ENCODE measurements at places on chromosomes 5 and 9.
A peak's percentile ranks its signal among the peaks of the same experiment; 100 is the strongest.

GRCh38 chr5:87393331-87393730 is 19.4 kb downstream of the CCNH start:
- DNase-seq = no peak

GRCh38 chr5:31048282-31049270 is 144.9 kb upstream of the CDH6 start:
- DNase-seq = no peak

GRCh38 chr5:142491270-142491669 is 166.4 kb upstream of the SPRY4 start:
- DNase-seq = no peak

- no peak for DNase-seq
Measured at GRCh38 chr5:33308586-33308985, 132.2 kb upstream of the TARS1 start.

DNA sequence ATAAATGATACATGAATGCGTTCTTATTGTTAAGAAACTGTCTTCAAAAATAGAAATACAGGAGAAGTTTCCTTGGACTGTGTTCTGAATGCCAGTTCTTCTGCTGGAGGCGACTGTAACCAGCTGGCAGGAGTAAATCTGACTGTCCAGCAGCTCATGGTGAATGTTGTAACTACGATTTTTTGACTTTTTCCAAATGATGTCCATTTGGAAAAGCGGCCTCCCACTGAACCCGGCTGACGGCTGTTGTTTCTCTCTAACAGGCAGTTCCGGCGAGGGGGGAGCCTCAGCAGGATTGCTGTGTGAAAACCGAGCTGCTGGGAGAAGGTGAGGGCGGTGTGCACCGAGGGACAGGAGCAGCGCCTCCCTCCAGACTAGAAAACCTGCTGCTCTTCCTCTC is 91.9 kb downstream of the EHMT1 start:
- no peak for DNase-seq

DNA sequence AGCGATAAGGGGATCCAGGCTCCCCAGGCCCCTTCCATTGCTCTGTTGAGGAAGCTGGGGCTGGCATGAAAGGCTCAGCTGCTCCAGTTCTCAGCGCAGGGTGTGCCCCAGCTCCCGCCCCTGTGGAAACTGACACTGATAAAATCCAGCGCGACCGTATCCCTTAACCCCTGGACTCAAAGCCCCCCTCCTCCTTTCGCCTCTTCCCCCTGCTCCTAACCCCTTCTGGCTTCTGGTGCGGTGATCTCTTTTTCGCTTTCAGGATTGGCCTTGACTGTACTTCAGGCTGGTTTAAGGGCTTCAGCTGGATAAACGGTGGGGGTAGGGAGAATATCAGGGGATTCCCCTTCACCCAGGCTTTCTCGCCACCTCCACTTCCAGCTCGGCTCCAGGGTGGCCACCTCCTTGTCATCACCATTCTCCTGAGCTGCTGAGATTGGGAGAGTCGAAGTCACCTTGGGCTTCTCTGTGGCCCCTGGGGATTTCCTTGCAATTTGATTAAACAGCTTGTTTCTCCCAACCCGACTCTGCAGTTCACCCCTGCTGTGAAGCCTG is 843 bp downstream of the BSPRY start:
- no peak for DNase-seq

DNA sequence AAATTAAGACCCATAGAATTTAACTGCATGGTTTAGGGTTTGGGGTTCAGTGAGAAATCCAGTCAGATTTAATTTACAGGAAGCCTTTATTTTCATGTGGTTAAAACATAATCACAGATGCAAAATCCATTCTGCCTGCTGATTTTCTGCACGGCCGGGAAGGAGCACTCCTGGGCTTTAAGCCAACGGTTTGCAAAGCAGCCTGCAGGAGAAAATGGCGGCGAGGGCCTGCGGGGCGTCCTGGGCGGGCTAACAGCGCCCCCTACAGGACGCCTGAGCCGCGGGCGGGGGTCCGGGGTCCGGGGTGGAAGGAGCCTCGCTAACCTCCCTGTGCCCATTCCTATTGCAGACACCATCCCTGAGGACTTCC is 47.6 kb downstream of the THBS4 start:
- DNase-seq = peak; percentile 70

DNA sequence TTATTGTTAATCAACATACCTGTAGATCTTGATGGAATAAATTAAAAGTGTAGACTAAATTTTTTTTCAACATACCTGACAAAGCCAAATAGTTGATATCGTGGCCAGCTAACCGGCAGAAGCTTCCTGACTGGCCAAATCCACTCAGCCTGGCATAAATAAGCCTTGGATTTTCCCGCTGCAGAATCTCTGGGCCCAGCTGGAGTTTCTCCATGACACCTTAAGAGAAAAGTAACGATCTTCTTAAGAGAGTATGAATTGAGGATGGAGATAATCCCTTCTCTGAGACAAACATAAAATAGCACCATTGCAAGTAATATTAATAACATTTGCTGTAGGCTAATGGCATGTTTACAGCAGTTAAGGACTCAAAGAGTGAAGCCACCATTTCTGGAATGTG is 2.2 kb downstream of the AMACR start:
- DNase-seq = no peak

GRCh38 chr9:97366889-97367288 is 45.0 kb upstream of the TDRD7 start:
- DNase-seq = no peak

DNA sequence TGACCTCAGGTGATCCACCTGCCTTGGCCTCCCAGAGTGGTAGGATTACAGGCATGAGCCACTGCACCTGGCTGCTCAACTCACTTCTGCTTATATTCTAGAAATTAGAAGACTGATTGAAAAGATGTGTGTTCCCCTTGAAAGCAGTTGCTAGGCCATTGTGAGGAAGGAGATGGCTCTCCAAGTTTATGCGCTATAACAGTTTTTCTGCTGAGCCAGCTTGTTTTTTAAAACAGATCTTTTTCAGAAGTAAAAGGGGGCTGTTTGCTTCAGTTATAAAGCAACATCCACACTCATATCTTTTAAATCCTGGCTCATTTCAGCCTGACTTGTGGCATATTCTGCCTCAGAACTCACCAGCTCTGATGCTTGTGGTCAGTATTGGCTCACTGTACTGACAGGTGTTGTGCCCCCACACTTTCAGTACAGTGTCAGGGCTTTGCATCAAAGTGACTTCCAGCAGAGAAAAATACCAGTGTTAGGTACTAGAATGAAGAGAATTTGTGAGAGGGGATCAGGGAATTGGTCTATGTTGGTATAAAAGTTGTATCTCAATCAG is 49.4 kb downstream of the NUP214 start:
- DNase-seq = peak; percentile 3

- DNase-seq = no peak
Measured at GRCh38 chr5:132049093-132049492, 11.4 kb upstream of the IL3 start.

GRCh38 chr5:179288101-179288808 is 57.0 kb downstream of the ADAMTS2 start:
- no peak for DNase-seq

- DNase-seq = no peak
Measured at GRCh38 chr5:29061381-29061780, 2023.0 kb upstream of the CDH9 start.

GRCh38 chr5:61327760-61328753 is 4.0 kb upstream of the ZSWIM6 start:
- peak; percentile 9 for DNase-seq

DNA sequence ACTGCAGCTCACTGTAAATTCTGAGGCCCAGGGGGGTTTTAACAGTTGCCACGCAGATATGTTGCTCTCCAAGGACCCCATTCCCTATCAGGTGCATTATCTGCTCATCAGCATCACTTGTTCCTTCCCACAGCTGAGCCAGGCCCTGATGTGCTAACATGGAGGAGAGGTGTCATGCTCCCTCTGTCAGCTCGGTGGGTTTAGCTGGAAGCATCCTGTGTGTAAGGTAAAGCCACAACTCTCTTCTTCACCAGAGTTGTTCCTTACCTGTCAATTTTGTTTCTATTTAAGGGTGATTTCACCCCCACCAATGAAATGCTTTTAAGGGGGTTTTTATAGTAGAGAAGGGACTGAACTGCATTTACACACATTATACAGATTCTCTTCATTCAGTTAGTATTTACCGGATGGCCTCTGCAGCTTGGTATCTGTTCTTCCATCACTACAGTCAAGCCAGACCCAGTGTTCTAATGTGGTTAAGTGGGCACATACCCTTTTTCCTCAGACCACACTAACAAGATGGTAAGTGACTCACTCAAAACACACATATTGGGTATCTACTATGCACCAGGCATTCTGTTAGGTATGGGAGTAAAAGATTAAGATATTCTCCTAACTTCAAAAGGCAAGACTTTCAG is 205.4 kb downstream of the DCP2 start:
- no peak for DNase-seq

GRCh38 chr5:11468334-11469039 is 435.8 kb downstream of the CTNND2 start:
- no peak for DNase-seq

DNA sequence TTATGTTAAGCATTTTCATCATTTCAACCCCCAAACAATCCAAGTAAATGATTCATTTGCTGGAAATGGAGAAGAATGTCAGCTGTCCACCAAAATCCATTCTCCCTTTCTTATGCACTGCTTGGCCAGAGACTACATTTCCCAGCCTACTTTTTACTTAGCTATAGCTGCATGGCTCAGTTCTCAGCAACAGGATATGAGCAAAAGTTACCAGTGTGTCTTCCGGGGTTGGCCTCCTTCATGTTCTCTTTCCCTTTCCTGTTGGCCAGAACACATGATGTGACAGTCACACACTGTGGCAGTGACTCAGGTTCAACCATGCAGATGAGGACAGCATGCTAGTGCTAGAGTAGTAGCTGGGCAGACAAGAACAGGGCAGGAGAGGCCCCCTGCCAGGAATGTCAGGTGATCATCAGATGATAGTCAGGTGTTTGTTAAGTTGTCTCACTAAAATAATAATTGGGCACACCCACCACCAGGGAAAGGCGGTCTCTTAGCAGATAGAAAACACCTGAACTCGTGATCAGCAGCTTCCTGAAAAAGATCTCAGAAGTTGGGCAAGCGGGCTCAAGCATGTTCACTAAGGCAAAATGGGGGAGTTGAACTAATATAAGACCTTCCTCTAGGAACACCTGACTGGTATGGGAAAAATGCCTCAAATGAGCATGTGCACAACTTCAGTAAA is 12.2 kb downstream of the GPR150 start:
- DNase-seq = peak; percentile 86

- DNase-seq = no peak
Measured at GRCh38 chr5:168314735-168315411, 23.4 kb downstream of the WWC1 start.

DNA sequence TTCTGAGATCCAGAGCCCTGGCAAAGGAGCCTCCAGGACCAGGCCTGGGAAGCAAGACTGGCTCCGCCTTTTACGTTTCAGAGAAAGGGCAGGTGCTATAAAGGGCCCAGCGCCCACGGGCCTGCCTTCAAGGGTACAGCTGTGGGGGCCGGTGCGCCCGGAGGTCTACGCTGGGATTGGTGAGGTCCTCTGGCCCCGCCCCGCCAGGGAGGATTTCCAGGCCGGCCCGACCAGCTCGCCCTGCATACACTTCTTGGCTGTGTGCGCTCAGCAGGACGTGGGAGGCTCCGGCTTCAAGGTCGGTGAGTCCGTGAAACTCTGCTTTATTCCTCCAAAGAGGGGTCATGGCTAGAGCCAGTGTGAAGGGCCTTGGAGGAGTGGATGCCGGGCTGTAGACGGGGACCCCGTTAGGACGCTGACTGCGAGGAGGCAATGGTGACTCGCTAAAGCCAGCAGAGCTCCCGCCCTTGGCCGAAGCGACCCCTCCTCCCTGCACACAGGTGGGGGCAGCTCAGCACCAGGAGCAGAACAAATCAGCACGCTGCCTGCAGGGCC is at the start of gene CKMT2:
TSS of gene CKMT2 (plus strand) at position 243 of the 555 bp plus-strand sequence. CDS start 17,811 bp downstream, outside the sequence.
- DNase-seq = no peak

DNA sequence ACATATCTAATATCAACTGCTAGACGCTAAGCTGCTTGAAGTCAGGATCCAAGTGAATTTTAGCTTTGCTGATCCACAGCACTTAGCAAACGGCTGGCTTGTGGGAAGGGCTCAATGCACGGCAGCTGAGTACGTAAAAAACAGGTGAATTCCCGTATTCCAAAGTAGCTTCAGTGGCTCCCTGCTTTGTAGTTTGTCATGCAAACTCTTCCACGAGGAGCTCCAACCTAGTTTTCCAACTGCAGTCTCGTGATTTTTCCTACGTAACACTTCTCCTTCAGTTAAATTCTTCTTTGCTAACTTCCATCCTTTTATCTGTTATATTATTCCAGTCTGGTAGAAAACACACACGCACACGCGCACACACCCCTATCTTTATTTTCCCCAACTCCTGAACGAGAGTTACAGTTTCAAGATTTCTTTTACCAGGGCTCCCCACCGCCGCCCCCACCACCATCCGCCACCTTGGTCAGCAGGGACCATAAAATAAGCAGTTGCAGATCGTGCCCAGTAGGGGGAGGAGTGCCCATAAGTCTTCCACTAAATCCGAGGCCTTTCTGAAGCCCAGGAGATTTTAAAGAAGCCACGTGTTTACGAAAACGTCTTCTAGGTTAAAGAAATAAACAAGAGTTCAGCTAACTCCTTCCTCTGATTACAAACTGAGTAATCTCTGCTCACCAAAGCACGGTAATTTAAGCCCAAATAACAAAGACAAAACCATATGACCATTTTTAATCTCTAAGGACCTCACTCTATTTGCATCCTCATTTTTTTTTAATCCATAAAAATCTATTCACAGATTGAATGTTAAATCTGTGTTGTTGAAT is 34.8 kb upstream of the TRIO start:
- peak; percentile 15 for DNase-seq

DNA sequence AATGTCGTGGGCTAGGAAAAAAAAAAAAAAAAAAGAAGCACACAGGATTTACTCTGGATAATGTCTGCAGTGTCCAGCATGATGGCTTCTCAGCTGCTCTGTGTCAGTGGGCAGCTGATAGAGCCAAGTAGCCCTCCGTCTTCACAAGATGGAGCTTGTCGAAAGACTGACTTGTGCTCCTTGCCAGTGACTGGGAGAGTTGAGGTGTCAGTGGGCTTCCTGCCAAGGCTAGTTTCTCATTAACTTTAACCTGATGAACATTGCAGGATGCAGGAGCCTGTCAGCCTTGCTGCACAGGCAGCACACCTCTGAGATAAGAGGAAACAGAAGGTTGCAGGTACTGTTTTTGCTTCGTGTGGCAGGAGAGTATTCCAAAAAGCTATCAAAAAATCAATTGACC is 171.4 kb upstream of the SGCD start:
- DNase-seq = no peak

- DNase-seq = no peak
Measured at GRCh38 chr5:160363211-160363610, 7.2 kb downstream of the C1QTNF2 start.

DNA sequence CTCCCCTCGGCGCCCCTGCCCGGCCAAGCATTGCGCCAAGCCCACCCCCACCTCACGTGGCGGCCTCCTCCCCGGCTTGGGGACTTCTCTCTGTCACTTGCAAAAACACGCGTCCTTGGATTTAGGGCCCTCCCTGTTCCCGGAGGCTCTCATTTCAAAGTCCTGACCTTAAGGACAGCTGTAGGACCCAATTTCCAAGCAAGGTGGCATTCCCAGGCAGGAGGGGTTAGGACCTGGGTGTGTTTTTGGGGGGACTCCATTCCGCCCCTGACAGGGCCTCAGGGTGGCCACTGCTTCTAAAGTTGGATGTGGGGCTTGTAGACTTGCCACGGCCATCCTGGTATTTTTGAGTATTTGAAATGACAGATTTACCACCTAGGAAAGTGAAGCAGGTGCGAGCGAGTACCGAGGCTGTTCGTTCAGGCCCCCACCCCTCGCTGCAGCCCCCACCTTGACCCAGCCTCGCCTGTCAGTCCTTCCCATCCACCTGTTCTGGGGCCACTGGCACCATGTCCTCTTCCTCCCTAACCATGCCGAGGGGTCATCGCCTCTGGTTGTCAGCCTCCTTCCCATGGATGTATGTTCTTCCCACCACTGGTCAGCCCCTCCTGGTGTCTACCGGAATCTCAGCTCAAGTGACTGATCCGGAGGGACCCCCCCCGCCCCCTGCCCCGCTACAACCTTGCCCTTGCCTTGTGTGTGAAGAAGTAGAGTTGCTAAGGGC is 52.4 kb downstream of the MRPL36 start:
- DNase-seq = no peak

All from stimulated activated CD4-positive, alpha-beta T cell treated with anti-CD3 and anti-CD28 coated beads, Interleukin-1b, Interleukin-23, amount 100 ng/mL, for 48 hours (primary cell).